ENCODE measurements at places on chromosomes 6 and 20.

GRCh38 chr6:24859608-24860200 lies 61.0 kb upstream of the ARMH2 start:
- DNase-seq = no peak

- no peak for DNase-seq
These were observed 34.6 kb downstream of the PANK2 start for GRCh38 chr20:3923818-3924217.

DNA sequence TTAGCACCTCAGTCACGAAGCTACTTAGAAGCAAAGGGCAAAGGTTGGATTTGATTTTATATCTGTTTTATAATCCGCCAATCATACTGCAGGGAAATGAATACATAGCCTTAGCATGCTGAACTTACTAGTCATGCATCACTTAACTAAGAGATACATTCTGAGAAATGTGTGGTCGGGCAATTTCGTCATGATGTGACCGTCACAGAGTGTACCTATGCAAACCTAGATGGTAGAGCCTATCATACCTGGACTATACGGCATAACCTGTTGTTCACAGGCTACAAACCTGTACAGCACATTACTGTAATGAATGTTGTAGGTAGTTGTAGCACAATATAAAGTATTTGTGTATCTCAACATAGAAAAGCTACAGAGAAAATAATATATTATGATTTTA lies 345.2 kb upstream of the RGS17 start:
- no peak for DNase-seq

- DNase-seq = no peak
These were observed 165.2 kb downstream of the BCAS1 start for GRCh38 chr20:53905019-53905819.
